Diencephalon (tissue), 1 donor: ENCODE measurements at places on chromosomes 5 and 9. TPM values are rescaled to one million over a fixed set of nuclear protein-coding genes. Genes with fewer than 3 reads are reported as not detected.

Gene PKD2L2
- 0.46 TPM for total RNA-seq

Gene PRR16
- total RNA-seq = 6.5 TPM

Gene LCN1
- not detected for total RNA-seq

Gene KIF24
- total RNA-seq = 3.2 TPM

Gene EIF4EBP3
- total RNA-seq = not detected

Gene PALM2AKAP2
- 16.8 TPM for total RNA-seq

Gene DCTN4
- 107 TPM for total RNA-seq

Gene TJP2
- total RNA-seq = 16.1 TPM

Gene NLN
- total RNA-seq = 57.7 TPM

Gene IFNK
- not detected for total RNA-seq

Gene SLC26A2
- 15.9 TPM for total RNA-seq

Gene OMD
- total RNA-seq = 1.6 TPM

Gene GRIN1
- total RNA-seq = 69.0 TPM

Gene SPINK13
- total RNA-seq = not detected

Gene RNF180
- 110 TPM for total RNA-seq

Gene CDO1
- 125 TPM for total RNA-seq

Gene GPSM1
- total RNA-seq = 62.5 TPM

Gene PPIC
- 7.2 TPM for total RNA-seq

Gene DNAI1
- total RNA-seq = 4.4 TPM
